Astrocyte (in vitro differentiated cells and primary cell): ENCODE measurements at places on chromosomes 5 and 9. TPM values are rescaled to one million over a fixed set of nuclear protein-coding genes. Genes with fewer than 3 reads are reported as not detected.
A peak's percentile ranks its signal among the peaks of the same experiment; 100 is the strongest.

Gene DPYSL3
- total RNA-seq, result 197 and 198 TPM in 2 replicates

DNA sequence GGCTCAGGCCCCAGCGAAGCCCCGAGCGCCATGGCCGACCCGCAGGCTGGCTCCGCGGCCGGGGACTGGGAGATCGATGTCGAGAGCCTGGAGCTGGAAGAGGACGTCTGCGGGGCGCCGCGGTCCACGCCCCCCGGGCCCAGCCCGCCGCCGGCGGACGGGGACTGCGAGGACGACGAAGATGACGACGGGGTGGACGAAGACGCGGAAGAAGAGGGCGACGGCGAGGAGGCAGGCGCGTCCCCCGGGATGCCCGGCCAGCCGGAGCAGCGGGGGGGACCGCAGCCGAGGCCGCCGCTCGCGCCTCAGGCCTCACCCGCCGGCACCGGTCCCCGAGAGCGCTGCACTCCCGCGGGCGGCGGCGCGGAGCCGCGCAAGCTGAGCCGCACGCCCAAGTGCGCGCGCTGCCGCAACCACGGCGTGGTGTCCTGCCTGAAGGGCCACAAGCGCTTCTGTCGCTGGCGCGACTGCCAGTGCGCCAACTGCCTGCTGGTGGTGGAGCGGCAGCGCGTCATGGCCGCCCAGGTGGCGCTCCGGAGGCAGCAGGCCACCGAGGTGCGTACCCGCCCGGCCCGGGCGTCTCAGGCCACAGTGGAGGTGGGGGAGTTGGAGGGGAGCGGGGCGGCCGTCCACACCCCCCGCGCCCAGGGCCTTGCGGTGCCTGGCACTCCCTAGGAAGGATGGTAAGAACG, 1.6 kb downstream of the DMRT2 start:
- no peak for DNase-seq

GRCh38 chr5:125160787-125161502, 414.5 kb upstream of the ZNF608 start:
- peak; percentile 25 for DNase-seq

DNA sequence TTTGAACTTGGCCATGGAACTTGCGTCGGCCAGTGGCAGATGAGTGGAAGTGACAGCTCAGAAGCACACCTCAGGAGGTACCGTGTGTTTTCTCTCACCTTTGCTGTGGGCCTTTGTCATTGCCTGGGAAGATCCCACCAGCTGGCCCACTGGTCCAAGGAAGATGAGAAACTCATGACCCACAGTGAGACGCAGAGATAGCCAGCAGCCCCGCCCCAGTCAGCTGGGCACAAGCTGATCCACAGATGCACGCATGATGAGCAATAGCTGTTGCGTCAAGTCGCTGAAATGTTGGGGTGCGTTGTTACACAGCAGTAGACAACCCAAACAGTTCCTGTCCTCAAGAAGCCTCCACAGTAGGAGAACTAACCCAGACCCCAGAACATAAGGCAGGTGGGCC, 30.8 kb upstream of the UNC5A start:
- DNase-seq, result no peak

Gene ACSL6
- 0.07 TPM in 1 of 2 replicates, not detected in the other for total RNA-seq

Gene SLC35A4
- total RNA-seq, result 59.9 and 61.8 TPM in 2 replicates

GRCh38 chr9:84869091-84869490, 199.6 kb downstream of the NTRK2 start:
- DNase-seq, result no peak

DNA sequence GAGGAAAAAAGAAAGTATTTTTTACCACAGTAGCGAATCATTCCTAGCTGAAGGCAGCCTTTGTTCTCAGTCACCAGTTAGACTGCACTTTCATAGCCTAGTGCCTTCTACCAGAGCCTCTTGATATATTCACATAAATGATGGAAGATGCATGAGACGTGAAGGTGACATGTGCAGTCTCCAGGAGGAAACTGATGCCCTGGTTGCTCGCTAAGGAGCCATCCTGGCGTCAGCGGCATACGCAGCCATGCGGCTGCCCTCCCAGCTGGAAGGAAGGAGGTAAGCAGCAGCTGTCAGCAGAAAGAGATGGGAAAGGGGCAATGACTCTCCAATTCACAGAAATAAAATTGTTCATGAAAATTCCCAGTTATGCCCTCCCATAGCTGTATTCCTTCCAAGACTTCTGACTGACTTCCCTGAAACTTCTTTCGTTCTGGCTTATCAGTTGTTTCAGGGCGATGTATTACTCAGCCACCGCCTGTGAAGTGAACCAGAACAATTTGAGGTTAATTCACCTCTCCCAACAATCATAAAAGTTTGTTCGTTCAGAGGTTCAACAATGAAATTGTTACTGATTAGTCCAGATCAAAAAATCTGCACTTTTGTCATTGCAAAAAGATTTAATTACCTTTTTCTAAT, 331.2 kb downstream of the NR2F1-AS1 start:
- peak; percentile 84 for DNase-seq

Gene DNAI1
- 0.58 and 1.8 TPM in 2 replicates for total RNA-seq

- DNase-seq, result no peak
Measured at GRCh38 chr9:91694081-91694870, 255.8 kb downstream of the ROR2 start.

Gene DIPK1B
- 22.4 and 23.2 TPM in 2 replicates for total RNA-seq

DNA sequence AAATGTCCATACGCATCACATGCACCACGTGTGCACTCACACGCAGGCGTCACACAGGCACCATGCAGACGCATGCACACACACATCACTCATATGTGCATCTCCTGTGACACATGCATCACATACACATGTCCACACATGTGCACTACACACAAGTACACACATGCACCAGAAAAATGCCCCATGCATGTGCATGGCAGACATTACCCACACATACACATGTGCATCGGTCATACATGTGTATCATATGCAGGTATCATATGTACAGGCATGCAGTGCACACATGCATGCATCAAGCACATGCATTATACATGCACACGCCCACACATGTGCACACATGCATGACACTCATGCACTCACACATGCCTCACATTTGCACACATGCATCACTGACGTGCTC, 26.1 kb downstream of the ADAMTS2 start:
- no peak for DNase-seq

Gene GABRA1
- total RNA-seq, result 0.32 and 0.41 TPM in 2 replicates

Gene TSLP
- 0.14 and 0.43 TPM in 2 replicates for total RNA-seq

GRCh38 chr5:37412515-37412914, 33.4 kb downstream of the WDR70 start:
- DNase-seq, result no peak

Gene ARSI
- 21.4 and 23.0 TPM in 2 replicates for total RNA-seq

- DNase-seq, result no peak
Measured at GRCh38 chr9:68744426-68744825, 39.4 kb downstream of the PIP5K1B start.

Gene PCDHGC4
- total RNA-seq, result 6.6 and 7.4 TPM in 2 replicates

Gene NIPAL4
- total RNA-seq, result 7.1 and 10.8 TPM in 2 replicates

DNA sequence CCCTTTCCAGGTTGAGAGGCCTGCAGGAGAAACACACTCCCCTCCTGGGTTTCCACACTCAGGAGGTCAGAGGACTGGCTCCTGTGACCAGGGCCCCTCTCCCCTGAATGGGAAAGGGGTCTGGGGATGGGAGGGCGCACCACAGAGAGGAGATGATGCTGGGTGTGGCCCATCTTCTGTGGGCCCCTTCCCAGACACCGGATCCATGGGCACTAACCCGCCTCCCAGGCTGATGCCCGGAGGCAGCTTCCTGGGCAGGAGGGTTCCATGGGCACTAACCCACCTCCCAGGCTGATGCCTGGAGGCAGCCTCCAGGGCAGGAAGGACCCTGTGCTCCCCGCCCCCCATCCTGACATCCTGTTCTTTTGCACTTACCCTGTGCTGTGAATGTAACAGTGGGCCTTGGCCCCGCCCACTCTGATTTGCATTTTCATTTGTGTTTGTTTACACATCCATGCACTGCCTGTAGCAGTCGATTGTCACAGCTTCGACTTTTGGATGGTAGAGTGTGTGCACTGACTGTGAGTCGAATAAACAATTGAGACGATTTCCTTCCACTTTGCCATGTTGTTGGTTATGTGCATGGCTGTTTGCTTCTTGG, 9.3 kb upstream of the DOLPP1 start:
- DNase-seq, result no peak

Gene CDO1
- 3.9 and 6.1 TPM in 2 replicates for total RNA-seq

DNA sequence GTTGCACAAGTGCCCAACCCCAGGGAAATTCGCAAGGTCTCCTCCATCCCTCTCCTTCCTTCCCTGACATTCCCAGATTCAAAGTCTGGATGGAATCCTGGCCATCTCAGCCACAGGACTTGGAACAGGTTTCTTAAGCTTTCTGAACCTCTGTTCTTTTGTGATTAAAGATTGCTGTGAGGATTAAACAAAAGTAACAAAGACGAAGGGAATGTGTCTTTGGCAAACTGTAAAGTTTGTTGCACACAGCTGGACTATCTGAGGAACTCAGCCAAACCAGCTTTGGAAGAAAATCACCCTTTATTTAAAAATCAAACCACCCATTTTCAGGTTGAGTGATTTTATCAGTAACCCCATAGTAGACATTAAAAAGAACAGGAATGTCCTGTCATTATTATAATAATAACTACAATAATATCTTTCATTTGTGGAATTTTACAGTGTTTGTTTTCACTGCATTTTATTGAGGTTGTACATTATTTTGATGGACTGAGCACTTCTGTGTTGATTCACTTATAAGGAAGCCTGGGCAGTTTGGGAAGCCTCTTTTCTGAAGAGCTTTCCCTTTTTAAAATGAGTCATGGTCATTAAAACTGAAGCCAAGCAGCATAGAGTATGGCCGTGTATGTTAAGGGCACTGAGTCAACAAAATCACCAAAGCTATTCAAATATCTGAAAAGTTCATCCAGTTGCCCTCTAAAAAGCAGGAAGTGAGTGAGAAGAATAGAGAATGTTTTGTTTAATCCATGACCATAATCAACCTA, 310.2 kb downstream of the AGTPBP1 start:
- peak; percentile 70 for DNase-seq

Gene CNTLN
- 4.4 and 5.5 TPM in 2 replicates for total RNA-seq

DNA sequence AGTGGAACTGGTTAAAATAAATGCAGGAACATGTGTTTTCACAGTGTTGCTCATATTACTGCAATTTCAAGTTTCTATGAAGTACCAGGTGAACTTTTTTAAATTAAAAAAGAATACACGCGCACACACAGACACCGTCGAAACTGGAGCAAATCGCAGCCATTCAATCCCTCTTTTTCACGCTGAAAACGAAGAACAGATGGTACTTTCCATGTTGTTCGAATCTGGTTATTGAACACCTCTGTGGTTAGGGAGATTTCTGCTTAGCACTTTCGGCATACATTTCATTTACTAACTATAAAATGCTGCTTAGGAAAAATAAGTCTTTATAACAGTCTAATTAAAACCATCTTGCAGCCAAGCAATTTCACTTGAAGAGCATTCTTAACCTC, 6.8 kb downstream of the ZNF608 start:
- DNase-seq, result no peak

- no peak for DNase-seq
Measured at GRCh38 chr5:150647275-150648251, 7.1 kb downstream of the SYNPO start.

- peak; percentile 47 for DNase-seq
Measured at GRCh38 chr5:58999804-59000203, 416.9 kb downstream of the RAB3C start.

DNA sequence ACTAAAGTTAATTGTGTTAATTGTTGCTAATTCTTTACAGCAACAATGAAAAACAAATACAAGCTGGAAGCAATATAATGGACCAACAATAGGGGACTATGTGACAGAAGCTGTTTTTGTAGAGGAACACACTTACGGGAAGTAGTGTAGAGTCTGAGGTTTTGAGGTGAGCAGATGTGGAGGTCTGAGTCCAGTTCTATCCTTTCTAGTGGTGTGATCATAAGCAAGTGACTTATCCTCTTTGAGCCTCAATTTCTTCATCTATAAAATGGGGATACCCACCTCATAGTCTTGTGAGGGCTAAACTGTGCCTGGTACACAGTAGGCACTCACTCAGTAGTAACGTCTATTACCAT, 28.3 kb downstream of the ALG2 start:
- no peak for DNase-seq

DNA sequence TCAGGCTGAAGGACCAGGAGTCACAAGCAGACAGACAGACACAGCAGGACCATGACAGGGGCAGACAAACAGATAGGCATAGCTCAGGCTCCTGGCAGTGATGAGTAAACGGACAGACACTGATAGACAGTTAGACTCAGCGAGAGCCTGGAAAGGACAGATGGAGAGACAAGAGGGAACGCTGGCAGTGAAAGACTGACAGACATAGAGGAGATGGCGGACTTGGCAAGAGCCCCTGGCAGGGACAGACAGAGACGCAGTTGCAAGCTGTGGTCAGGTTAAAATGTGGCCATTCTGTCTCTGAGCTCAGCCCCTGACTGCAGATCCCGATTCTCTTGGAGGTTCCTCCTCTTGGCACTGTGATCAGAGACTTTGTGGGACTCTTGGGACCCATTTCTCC, 13.6 kb downstream of the CSF2 start:
- DNase-seq, result no peak

GRCh38 chr5:73188764-73189531, 16.0 kb downstream of the TMEM174 start:
- DNase-seq, result peak; percentile 58

GRCh38 chr5:81729276-81729675, 21.6 kb downstream of the SSBP2 start:
- no peak for DNase-seq

DNA sequence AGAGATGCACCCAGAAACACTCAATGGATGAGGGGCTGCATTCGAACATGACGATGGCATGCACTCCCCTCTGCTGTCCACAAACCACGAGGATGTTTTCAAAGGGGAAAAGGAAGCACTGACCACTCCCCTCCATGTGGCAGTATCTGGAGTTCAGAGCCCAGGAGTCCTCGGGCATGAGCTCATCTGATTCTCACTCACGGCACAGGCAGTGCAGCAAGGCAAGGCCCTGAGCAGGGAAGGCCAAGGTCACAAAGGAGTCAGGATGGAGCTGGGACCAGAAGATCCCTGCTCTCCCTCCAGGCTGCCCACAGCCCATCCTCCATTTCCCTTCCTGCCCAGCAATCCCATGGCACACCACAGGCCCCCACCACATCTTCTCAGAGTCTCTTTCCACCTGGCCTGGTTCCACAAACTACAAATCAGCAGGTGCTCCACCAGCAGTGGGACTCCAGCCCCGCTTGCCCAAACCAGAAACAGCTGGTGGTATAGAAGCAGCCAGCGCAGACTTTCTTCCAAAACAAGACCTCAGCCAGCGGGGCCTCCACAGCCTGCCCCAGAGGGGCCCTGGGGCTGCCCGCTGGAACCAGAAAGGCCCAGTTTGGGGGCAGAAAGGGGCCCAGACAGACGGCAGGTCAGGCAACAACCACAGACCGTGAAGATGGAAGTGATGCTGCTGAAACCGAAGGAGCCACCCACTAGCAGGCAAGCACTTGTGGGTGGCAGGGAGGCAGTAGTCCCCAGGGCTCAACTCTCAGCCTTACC, 12.2 kb downstream of the TNIP1 start:
- DNase-seq, result no peak
